Stimulated activated CD4-positive, alpha-beta T cell treated with anti-CD3 and anti-CD28 coated beads, Interleukin-12 subunit alpha, Interleukin-12 subunit beta, amount 100 ng/mL, for 24 hours (primary cell): ENCODE measurements at places on chromosomes 2 and 18.

- no peak for DNase-seq
Measured at GRCh38 chr18:57220930-57221483, 74.1 kb downstream of the BOD1L2 start.

GRCh38 chr2:239064253-239064652 lies 216.4 kb downstream of the TWIST2 start:
- DNase-seq = no peak

- no peak for DNase-seq
Measured at GRCh38 chr2:9830685-9831410, 12.4 kb upstream of the TAF1B start.

DNA sequence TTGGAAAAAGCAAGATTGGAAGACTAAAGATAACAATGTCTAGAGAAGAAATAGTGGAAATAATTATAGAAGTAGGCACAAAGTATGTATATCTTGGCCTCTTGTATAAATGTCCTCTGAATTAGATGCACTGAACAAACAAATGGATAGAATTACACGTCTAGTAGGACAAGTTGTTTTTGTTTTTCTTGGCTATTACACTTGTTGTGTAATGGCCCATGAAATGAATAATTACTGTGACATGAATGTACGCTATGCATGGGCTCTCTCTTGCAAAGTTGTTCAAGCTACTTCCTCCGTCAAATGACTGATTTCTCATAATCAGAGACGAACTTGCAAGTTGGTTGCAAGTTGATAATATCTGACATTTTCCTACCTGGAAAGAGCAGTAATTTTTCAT lies 126.2 kb downstream of the PDE1A start:
- no peak for DNase-seq

- no peak for DNase-seq
Measured at GRCh38 chr2:80894486-80894885, 589.9 kb upstream of the LRRTM1 start.

DNA sequence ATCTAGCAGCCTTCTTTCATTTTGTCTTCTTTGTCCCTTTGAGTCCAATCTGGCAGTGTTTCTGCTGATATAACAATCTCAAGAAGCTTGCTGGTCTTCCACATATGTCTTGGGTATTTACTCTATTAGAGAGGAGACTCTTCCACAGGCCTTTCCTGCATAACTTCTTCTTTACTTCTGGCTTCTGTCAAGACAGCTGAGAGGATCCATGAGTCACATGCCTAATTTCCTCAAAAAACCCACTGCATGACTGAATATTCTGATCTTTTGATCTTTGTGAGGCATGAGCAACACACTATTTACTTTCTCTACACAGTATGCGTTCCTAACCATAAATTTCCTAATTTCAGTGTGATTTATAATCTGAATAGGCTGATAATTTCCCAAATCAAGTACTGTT lies 5.1 kb upstream of the DCC start:
- no peak for DNase-seq

DNA sequence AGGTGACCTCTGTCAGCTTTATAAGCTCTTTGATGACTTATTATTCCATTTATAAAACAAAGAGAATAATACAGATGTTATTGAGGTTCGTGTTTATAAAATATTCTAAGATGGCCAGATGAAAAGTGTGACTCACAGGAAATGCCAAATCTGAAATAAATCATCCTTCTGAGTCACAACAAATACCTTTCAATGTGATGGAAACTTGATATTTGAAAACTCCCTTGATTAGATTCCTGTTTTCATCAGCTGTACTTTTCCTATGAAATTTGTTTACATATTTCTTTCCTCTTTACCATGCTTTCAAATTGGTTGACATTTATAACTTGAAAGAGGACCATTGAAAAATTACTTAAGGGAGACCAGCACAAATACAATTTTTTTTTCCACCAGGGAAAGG lies 30.6 kb upstream of the PPP1R1C start:
- DNase-seq = no peak

- no peak for DNase-seq
Measured at GRCh38 chr2:38552259-38552658, 50.5 kb downstream of the HNRNPLL start.

GRCh38 chr2:45919711-45920111 lies 268.2 kb downstream of the PRKCE start:
- DNase-seq = no peak

DNA sequence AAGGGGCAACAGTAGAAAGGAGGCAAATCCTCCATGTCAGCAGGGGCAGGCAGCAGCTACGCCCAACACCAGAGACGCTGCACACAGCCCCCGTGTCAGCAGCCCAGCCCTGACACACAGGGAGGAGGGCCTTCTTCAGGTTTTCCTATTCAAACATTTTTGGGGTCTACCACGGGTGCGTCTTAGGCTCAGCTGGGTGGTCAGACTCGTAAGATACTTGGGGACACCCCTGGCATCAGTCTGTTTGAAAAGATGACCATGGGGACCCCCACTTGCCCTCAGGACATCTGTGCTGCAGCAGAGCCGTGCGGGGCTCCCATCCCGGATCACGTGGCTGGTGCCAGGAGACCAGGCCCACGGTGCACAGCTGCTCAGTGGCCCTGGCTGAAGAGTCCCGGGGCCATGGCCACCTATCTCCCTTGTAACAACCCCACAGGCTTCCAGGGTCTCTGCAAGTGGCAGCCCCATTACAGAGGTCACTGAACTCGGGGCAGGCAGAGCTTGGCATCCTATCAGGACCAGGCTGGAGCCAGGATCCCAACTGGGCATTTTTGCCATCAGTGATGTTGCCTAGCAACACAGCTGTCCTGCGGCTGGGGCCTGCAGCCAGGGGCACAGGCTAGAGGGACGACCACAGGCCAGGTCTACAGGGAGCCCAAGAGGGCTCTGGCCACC lies 82.5 kb downstream of the EDAR start:
- no peak for DNase-seq

GRCh38 chr2:10256031-10256514 lies 46.6 kb upstream of the HPCAL1 start:
- DNase-seq = no peak

DNA sequence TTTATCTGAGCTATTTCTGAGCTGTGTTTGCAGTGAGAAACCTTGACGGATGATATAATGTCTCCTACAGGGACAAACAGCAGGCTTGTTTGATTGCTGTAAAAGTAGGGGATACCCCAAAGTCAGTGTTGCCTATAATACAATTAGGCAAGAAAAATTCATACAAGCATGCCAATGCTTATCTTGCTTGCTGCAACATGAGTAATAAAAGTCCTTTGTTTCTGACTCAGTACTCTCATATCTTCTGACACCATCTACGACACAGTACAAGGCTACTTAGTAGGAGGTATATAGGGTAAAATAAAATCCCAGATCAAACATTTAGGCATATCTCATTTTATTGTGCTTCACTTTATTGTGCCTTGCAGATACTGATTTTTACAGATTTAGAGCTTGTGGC lies 33.0 kb downstream of the ERBB4 start:
- DNase-seq = no peak

DNA sequence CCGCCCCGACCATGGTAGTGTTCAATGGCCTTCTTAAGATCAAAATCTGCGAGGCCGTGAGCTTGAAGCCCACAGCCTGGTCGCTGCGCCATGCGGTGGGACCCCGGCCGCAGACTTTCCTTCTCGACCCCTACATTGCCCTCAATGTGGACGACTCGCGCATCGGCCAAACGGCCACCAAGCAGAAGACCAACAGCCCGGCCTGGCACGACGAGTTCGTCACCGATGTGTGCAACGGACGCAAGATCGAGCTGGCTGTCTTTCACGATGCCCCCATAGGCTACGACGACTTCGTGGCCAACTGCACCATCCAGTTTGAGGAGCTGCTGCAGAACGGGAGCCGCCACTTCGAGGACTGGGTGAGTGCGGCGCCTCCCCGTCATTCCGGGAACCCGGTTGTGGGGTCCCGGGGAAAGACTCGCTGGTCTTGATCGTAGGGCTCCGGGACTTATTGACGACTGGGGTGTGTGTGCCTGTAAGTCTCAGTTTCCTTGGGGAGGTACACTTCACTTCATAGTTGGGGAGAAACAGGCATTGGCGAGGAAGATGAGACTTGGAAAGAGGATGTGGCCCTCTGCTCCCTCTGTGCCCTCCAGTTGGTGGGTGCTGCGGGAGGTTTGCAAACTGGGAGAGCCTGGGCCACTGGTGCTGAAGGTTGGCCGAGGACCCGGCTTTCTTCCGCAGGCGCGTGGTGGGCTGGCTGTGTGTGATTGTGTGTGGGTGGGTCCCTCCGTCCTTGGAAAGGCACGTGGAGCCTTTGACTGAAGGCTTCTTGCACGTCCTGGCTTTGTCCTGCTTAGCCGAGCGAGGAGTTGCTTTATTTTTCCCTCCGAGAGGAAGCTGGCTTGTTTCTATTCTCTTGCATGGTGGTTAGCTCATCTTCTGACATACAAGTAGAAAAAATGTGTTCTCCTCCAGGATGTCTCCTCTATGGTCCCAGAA lies 886 bp downstream of the PRKCE start:
- DNase-seq = peak; percentile 1

- no peak for DNase-seq
Measured at GRCh38 chr2:166651080-166651675, 157.1 kb upstream of the SCN7A start.

DNA sequence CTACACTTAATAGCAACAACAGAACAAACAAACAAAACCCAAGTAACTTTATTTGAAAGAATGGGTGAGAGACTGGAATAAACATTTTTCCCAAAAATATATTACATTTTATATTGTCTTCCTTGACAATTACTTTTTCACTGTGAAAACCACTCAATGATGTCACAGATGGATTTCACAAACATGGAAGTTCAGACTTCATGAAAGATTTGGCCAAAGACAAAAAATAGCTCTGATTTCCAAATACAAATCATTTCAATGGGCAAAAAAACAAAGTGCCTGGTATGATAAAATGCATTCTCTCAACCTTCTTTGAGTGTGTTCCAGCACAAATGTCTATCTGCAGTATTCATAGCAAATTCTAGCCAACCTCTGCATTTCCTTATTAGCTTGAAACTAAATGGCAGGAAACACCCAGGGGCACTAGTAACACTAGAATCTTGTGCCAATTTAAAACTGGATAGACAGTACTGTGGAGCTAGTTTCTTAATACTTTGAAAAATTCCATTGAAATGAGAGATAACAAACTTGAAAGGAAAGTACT lies 28.5 kb upstream of the NAPG start:
- DNase-seq = no peak

DNA sequence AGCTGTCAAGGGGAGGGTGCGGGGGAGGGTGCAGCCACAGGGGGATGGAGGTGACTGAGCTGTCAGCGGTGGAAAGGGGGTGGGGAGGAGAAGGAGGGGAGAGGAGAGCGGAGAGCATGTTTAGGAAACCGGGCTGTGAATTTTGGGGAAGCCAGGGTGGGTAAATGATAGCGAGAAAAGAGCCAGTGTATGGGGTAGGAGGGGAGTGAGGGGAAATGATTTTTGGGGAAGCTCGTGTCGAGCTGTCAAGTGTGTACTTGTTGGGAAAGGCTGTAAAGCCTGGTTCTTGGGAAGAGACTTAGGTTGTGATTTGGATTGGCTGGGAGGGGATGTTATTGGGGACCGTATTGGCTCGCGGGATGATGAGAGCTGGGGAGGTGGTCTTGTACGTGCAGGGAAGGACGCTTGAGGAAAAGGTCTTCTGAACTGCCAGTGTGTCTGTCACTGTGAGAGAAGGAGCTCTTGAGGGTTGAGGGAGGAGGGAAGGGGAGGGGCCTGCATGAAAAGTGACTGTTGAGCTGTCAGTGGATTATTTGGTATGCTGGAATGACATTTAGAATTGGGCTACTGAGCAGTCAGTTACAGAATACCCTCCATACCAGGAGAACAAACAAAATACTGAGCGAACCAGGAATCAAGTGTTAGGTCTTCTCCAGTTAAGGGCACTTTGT lies 1.0 kb downstream of the UBR3 start:
- peak; percentile 42 for DNase-seq

DNA sequence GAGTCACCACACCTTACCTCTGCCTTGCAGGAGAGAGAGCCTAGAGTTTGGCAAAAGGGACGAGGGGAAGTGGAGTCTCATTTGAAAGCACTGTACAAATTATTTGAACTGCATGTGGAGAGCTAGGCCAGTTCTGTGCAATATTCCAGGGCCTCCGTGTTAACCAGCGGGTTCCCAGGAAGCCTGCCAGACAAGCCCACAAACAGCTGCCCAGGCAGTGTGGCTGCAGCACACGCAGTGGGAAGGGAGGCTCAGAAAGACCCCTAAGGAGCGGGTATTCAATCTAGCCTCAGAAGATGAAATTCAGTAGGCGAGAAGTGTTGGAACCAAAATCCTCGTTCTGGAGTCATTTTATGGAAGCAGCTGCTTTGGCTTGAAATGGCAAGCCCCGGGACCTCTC lies 30.7 kb downstream of the CNGA3 start:
- DNase-seq = no peak

GRCh38 chr2:207077266-207077665 lies 88.5 kb downstream of the KLF7 start:
- no peak for DNase-seq

DNA sequence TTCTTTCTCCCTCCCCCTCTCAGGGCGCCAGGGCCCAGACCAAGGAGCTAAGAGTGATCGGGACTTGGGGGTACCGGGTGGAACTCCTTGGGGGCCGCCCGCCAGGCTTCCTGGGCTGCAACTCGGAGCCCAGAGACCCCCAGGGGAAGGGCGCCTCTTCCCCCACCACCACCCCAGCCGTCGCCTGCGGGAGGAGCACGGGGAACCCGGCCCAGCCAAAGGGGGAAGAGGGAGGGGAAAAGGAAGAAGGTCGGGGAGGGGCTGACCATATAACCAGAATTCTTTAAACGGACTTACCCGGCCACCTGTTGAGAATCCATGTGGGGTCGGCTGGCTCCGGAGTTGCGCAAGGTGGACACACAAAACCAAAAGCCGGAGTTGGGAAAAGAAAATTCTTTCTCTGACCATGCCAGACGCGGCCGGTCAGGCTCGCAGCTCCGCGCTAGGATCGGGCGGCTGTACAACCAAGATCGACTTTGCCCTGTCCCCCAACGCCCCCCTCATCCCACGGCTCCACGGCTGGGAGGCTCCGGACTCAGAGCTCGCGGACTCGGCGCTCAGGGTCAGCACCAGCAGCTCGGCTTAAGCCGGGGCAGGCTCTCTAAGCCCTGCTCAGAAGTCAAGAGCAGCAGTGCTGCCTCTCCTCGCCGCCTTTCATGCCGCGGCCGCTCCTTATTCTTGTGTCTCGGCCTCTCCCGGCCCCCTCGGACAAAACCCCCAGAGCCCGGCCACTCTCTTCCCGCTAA lies 6.3 kb upstream of the SIX3 start:
- no peak for DNase-seq

- no peak for DNase-seq
Measured at GRCh38 chr2:127313406-127313805, 19.5 kb upstream of the ERCC3 start.

GRCh38 chr2:166163775-166164174 lies 36.0 kb upstream of the SCN1A start:
- no peak for DNase-seq
